PC-3 (cell line): ENCODE measurements at places on chromosomes 13 and 19. TPM values are rescaled to one million over a fixed set of nuclear protein-coding genes. Genes with fewer than 3 reads are reported as not detected.

Gene ZNF99
- not detected in 2 replicates for total RNA-seq

Gene ERICH6B
- total RNA-seq = not detected in 2 replicates

Gene NDUFA3
- 91.6 and 138 TPM in 2 replicates for total RNA-seq

Gene RFPL4AL1
- not detected in 2 replicates for total RNA-seq

Gene EML2
- total RNA-seq = 28.9 and 37.8 TPM in 2 replicates

Gene SLC8A2
- total RNA-seq = 0.33 TPM in 1 of 2 replicates, not detected in the other

Gene FAM124A
- total RNA-seq = 1.1 and 1.6 TPM in 2 replicates

Gene C19orf38
- total RNA-seq = 0.07 and 0.63 TPM in 2 replicates

Gene SHC2
- 0.18 TPM in 1 of 2 replicates, not detected in the other for total RNA-seq

Gene KLK14
- total RNA-seq = not detected in 2 replicates

Gene S1PR4
- 0.26 and 1.3 TPM in 2 replicates for total RNA-seq

Gene SGTA
- total RNA-seq = 78.6 and 89.6 TPM in 2 replicates

Gene BEST2
- total RNA-seq = 0.07 TPM in 1 of 2 replicates, not detected in the other

Gene LILRA1
- total RNA-seq = not detected in 2 replicates

Gene ZNF780A
- total RNA-seq = 3.3 and 9.0 TPM in 2 replicates

Gene TMEM272
- 0.06 and 0.07 TPM in 2 replicates for total RNA-seq

Gene ADAMTSL5
- total RNA-seq = 1.7 and 5.0 TPM in 2 replicates

Gene EPSTI1
- total RNA-seq = 1.3 and 1.9 TPM in 2 replicates

Gene ISYNA1
- 19.4 TPM in 2 replicates for total RNA-seq

Gene F7
- not detected in 2 replicates for total RNA-seq

Gene KCNC3
- total RNA-seq = 3.1 and 3.6 TPM in 2 replicates
